ENCODE measurements at places on chromosomes 16 and 17. TPM values are rescaled to one million over a fixed set of nuclear protein-coding genes. Genes with fewer than 3 reads are reported as not detected.

DNA sequence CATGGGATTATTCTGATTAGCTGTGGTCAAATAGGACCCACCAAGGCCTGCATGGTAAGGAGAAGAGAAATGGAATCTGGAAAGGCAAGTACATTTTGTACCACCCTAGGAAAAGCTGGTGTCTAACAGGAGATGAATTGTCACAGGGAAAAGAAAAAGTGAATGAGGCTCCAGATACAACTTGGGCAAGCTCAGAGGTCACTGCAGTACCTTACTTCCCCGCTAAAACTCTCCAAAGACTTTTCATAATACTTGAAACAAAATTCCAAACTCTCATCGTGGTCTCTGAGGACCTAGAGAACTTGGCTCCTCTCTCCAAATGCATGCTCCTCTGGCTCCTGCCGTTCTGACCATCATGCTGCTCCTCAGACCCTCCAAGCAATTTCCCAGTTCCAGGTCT is 262.8 kb downstream of the GRIN2A start:
- DNase-seq, result no peak

- no peak for DNase-seq
Observed at GRCh38 chr16:62149631-62150030, 113.4 kb upstream of the CDH8 start.

DNA sequence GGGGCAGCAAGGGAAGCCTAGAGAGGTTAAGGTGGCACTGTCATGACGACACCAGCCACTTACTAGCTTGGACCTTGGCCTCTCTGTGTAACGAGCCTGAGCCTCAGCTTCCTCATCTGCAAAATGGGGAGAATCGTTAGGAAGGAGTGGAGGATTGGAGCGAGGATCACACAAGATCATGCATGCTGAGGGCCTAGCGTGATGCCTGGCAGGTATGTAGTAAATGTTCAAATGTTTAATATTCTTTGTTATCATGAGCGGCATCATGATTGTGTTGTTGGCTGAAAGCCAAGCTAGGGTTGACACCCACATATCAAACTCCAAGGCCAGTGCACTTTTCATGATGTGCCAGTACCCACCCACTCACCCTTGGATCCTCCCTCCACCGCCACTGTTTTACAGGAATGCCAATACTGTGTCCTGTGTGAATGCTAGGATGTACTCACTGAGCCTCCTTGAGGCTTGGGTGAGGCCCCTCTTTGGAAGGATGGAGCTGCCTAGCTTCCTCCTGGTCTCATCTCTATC is 192.5 kb downstream of the MSI2 start:
- no peak for DNase-seq

GRCh38 chr16:2092256-2092620 is 43.5 kb downstream of the PKD1 start:
- DNase-seq, result no peak

GRCh38 chr16:35409503-35409902 is 1950.1 kb downstream of the TP53TG3F start:
- no peak for DNase-seq

- peak; percentile 84 for DNase-seq
Observed at GRCh38 chr16:72850853-72851252, 197.1 kb downstream of the ZFHX3 start.

DNA sequence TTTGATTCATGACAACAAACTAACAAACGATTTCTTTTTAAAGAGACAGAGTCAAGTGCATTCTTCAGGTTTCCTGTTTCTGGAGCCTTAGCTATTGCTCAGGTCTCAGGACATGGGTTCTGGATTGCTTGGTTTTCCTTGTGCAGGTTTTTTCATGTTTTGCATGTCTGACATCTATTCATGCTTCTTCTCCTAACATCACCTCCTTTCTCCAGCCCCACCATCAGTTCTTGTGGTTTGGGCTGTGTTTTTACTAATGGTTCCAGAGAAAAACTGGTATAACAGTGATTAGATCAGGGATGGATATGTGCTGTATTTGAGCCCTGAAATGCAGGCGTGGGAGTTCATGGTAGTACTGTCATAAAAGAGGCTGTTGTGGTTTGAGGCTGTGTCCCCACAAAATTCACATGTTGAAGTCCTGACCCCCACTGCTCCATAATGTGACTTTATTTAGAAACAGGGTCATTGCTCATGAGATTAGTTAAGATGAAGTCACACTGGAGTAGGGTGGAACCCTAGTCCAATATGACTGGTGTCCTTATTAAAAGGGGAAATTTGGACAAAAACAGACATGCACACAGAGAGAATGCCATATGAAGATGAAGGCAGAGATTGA is 67.9 kb downstream of the IRX6 start:
- no peak for DNase-seq

DNA sequence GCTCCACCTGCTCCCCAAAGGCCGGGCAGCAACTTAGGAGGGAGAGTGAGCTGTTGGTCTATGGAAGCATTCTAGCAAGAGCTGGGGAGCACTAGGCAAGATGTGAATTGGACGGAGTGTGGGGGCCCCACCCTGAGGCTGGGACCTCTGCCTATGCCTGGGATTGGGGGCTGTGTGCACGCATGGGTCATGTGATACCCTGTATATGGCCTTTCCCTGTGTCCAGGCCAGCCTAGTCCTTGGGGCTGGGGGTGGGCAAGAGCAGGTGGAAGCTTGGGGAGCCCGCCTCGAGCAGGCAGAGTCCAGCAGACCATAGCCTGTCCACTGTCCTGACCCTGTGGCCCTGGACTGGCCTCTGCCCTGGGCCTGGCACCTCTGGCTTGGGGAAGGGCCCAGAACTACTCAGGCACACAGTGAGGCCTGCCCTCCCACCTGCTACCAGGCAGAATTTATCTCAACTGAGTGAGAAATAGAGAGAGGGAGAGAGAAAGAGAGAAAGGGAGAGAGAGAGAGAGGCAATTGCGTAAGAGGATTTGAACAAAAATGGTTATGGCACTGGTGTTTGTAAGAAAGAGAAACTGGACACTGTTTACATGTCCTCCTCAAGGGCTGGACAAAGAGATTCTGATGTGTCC is 19.1 kb downstream of the PDP2 start:
- no peak for DNase-seq

- DNase-seq, result no peak
Observed at GRCh38 chr17:79970576-79971068, 65.0 kb downstream of the TBC1D16 start.

DNA sequence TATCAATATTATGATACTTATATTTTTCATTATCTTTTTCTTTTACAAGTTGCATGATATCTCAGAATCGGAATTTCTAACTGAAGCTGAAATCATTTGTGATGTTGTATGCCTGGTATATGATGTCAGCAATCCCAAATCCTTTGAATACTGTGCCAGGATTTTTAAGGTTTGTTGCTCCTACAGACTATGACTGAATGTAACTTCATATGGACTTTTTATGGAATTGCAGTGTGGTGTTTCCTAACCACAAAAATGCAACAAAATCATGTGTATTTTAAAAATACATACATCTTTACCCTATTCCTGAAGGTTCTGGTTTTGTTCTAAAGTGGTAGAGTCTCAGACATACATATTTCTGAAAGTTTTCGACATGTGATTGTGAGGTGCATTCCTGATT is 58.8 kb upstream of the RHBDL3 start:
- DNase-seq, result no peak

- DNase-seq, result no peak
Observed at GRCh38 chr16:69311533-69312387, 610 bp downstream of the VPS4A start.

- DNase-seq, result no peak
Observed at GRCh38 chr16:5354645-5355044, 257.1 kb upstream of the EEF2KMT start.

DNA sequence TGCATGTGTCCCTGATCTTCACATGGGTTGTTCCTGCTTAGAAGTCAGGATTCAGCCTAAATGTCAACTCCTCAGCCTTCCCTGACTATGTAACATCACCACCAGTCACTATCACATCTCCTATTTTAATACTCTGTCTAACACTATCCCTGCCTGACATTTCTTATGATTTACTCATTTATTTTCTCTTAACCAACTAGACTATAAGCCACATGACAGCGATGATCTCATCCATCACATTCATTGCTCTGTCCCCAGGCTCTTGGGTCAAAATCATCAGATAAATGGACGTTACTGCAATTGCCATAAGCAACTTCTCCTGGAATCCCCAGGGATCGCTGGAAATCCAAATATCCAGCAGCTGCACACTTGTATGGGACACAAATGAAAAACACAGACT is 15.7 kb downstream of the CDRT4 start:
- no peak for DNase-seq

- DNase-seq, result no peak
Observed at GRCh38 chr16:68226116-68226515, 9.8 kb downstream of the ESRP2 start.

GRCh38 chr16:85348911-85349334 is 236.7 kb upstream of the CIBAR2 start:
- DNase-seq, result no peak

- no peak for DNase-seq
Observed at GRCh38 chr17:19958023-19958422, 19.6 kb downstream of the AKAP10 start.

GRCh38 chr16:66020642-66021041 is 345.8 kb upstream of the CDH5 start:
- no peak for DNase-seq

- no peak for DNase-seq
Observed at GRCh38 chr17:70920416-70920815, 751.1 kb downstream of the KCNJ2 start.

DNA sequence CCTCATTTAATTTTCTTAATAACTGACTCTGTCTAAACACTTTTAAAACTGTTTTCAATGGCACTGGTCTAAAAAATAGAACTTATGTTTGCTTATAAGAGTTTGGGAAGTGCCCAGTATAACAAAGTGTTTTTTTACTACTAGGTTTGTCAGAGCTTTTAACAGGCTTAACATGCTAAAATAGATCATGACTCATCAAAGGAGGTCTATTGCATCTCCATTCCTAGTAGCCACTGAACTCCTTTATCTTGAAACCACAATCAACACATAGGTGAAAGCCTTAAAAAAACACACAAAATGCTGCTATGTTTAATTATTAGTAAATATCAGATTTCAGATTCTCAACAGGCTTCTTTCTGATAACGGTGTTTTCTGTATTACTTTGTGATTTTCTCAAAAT is 196.4 kb upstream of the KIF2B start:
- DNase-seq, result no peak

Gene SHBG
- total RNA-seq, result 0.49 TPM

Gene CTRB2
- not detected for total RNA-seq

Gene KRTAP2-2
- 6.5 TPM for total RNA-seq

Gene CCL2
- 25.5 TPM for total RNA-seq

Gene PMFBP1
- 1.8 TPM for total RNA-seq

Gene EVI2B
- 4.0 TPM for total RNA-seq
